Stimulated activated CD4-positive, alpha-beta T cell treated with anti-CD3 and anti-CD28 coated beads, Interleukin-1b, Interleukin-23, amount 100 ng/mL, for 48 hours (primary cell): ENCODE measurements at places on chromosomes 3 and 15.
A peak's percentile ranks its signal among the peaks of the same experiment; 100 is the strongest.

- DNase-seq: no peak
These were observed 39.7 kb upstream of the TM4SF1 start for GRCh38 chr3:149417174-149417573.

DNA sequence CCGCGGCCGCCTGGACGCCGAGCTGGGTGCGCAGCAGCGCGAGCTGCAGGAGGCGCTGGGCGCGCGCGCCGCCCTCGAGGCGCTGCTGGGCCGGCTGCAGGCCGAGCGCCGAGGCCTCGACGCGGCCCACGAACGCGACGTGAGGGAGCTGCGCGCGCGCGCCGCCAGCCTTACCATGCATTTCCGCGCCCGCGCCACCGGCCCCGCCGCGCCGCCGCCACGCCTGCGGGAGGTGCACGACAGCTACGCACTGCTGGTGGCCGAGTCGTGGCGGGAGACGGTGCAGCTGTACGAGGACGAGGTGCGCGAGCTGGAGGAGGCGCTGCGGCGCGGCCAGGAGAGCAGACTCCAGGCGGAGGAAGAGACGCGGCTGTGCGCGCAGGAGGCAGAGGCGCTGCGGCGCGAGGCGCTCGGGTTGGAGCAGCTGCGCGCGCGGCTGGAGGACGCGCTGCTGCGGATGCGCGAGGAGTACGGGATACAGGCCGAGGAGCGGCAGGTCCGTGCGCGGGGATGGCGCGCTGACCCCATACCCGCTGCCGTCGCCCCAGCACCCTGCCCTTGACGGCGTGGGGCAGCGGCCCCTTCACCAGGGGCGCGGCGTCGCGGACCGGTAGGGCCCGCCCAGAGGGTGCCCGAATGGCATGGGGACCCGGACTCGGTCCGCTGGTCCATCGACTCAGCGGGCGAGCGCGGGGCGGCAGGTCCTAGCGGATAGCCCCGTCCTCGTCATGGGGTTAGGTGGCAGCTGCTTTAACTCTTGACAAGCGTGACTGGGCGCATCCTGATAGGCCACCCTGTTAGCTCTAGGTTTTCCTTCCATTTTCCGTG is 848 bp downstream of the SYNM start:
- DNase-seq: peak; percentile 45

GRCh38 chr3:45120359-45121158 is 25.6 kb downstream of the CDCP1 start:
- no peak for DNase-seq

GRCh38 chr15:94125156-94125555 is 106.2 kb upstream of the MCTP2 start:
- DNase-seq: no peak

DNA sequence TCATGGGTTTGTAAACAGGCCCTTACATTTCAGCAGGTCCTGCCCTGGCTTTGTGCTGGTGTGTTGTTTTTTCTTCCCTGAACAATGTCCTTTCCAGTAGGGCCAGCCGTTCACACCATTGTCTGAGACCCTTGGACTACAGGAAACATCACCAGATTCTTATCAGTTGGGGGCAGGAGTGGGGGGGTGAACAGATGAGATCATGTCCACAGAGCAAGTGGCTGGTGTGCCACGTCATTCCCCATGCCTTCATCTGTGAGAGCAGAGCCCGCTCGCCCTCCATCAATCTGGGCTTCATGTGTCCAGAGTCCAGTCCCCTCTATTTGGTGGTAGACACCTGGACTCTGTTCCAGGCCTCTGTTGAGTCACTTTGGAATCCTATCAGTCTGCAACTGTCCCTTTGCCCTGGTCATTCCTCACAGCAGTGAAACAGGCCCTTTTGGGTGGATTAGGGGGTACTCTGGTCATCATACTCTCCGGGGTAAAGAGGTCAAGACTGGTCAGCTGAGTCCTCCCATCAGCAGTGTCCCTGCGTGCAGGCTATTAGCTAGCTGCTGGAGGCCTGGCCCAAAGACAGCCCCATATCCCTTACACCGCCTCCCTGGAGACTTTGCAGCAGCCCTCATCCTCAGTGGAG is 15.0 kb downstream of the SEMA3G start:
- DNase-seq: no peak

DNA sequence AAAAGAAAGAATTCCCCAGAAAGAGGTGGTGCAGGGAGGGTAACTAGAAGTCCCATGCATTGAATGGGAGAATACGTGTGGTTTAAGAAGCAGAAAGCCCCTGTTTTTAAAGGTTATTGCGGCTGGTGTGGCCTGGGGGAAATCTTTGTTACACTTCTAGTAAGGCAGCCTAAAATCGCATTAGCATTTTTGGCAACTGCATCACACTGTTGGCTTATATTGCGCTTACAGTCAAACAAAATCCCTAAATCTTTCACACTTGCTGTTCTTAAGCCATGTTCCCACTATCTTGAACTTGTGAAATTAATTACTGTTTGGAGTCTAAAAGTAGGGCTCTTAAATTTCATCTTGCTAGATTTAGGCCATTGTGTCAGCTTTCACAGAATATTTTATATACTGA is 66.0 kb upstream of the GOLIM4 start:
- DNase-seq: no peak

DNA sequence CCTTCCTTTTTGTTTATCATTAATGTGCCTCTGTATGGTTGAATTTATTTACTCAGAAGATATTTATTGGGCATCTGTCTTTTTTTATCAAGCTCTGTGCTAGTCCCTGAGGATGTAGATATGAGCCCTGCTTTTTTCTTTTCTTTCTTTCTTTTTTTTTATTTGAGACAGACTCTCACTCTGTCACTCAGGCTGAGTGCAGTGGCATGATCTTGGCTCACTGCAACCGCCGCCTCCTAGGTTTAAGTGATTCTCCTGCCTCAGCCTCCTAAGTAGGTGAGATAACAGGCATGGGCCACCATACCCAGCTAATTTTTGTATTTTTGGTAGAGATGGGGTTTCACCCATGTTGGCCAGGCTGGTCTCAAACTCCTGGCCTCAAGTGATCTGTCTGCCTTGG is 58.5 kb downstream of the MBNL1 start:
- no peak for DNase-seq

DNA sequence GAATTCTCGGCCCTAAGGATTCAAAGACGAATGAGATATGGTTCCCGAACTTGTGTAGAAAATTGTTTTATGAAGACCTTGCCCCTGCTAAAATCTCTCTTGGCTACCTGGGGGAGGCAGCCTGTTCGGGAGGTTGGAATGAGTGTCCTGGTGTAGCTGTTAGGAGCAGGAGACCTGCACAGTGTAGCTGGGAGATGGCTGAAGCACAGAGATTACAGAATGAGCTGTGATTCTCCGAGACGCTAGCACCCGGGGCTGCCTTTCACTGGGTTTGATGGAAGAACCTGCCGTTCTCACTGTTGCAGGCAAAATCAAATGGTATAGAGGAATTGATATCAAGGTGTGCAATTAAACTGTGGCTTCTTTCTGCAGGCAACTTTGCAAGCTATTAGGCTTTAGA is 68.0 kb downstream of the TRAK1 start:
- no peak for DNase-seq

DNA sequence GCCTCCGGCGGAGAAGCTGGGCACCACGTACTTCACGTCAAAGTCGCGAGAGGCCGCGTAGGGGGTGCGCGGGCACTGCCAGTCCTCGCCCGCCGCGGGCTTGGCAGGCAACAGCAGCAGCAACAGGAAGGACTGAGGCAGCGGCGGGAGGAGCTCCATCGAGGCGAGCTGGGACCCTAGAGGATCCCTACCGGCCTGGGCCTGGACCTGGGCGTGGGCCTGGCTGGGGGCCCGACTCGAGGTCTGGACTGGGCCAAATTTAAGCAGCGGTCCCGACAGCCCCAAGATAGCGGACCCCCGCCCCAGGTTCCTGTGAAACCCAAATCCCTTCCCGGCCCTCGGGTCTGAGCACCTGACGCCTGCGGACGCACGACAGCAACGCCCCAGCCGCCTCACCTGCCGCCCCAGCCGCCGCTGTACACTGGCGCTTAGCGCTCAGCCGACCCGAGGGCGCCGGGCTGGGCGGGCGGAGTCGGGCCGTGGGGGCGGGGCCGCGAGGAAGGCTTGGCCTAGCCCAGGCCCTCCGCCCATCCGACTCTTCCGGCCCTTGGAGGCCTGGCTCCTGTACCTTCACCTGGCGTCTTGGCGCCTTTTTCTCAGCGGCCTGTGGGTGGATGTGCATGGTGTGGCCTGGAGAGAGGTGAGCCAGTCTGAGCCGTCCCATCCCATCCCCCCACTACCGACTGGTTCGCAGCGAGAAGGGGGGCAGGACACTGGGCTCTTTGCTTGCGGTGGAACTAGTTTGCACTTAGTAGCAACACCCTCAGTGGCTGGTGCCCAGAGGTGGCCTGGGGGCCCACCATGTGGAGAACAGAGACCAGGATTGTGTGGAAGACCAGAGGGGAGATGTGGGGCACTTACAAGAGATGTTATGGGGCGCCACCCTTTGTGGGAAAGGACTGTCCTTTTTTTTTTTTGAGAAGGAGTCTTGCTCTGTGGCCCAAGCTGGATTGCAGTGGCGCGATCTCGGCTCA is at the start of gene MST1R:
TSS of gene MST1R (minus strand) at position 423 of the 974 bp plus-strand sequence. CDS start at position 159, 264 bp downstream.
- peak; percentile 87 for DNase-seq

DNA sequence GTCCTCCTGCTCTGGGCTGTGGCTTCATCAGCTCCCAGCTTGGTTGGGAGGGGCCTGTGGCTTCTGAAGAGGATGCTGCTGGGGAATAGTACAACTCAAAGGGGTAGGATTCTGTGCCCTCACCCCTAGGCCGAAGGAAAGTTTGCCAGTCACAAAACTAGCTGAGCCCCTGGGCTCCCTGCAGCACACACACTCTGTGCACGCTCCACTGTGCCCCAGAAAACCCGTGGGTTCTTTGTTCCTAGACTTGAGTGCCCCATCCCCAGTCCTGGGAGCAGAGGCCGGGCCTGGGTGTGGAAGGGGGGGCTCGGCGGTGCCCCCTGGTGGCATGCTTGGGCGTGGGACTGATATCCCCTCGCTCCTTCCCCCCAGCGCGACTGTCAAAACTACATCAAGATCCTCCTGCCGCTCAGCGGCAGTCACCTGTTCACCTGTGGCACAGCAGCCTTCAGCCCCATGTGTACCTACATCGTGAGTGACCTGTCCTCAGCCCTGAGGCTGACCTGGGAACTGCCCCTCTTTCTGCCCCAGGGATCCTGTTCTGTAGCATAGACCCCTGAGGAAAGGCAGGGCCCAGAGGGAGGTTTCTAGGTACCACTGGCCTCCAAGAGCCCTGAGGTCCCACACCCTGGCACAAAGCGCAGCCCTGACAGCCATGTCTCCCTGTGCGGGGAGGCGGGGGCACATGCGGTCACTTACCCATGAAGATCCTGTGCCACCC is 14.2 kb downstream of the CIB1 start:
- DNase-seq: peak; percentile 41

- DNase-seq: no peak
These were observed 1412.9 kb upstream of the ALCAM start for GRCh38 chr3:103953796-103954195.

- no peak for DNase-seq
These were observed 153.9 kb downstream of the GHSR start for GRCh38 chr3:172294223-172294806.

DNA sequence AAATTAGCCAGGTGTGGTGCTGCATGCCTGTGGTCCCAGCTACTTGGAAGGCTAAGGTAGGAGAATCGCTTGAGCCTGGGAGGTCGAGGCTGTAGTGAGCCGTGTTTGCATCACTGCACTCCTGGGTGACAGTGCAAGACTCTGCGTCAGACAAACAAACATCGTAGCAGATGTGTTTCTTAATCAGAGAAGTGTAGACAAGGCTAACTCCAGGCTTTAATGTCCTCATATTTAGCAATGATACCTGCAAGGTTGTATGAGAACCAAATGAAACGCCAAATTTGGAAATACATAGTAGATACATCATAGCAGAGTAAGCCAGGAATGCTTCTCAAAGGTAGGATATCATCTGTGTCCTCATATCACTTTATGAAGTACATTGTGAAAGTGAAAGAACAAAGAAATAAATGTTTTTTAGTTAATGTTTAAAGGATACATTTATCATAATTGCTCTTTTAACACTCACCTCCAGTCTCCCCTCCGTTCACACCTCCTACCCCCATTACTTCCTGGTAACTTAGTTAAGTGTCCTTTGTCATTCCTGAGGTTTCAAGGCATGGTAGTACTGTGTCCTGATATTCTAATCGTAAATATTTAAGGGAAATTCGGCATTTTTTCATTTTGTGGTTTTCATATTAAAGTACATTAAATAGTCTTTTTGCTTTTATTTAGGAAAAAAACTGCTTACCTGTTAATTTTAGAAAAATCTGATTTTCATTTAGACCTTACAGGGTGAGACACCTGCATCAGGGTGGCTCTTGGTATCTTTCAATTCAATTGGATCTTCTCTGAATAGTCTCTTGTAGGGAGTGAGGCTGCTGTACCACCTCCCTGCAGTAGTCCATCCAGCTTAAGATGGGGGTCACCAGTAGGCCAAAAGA is 96.1 kb downstream of the OPA1 start:
- DNase-seq: no peak

DNA sequence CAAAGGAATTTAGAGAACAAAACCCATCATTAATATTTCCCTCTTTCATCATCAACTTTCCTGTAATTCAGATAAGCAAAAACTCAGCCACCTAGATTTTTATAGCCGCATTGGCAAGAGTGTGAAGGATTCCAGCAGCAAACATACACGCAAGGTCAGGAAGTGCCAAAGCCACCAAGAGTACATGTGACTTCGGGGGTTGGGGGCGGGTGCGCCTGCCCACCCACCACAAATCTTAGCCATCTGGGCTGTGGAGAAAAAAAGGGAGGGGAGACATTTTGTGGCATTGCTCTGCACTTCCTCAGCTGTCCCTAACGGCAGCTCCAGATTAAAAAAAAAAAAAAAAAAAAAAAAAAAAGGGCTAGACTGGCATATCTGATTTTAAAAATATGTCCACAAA is 148.4 kb downstream of the TNIK start:
- DNase-seq: no peak

- peak; percentile 42 for DNase-seq
These were observed 134.2 kb upstream of the SATB1 start for GRCh38 chr3:18559331-18559842.

GRCh38 chr3:59733041-59733809 is 683.4 kb upstream of the CFAP20DC start:
- DNase-seq: no peak

GRCh38 chr15:92878593-92879053 is 21.5 kb upstream of the CHD2 start:
- no peak for DNase-seq

GRCh38 chr3:120349855-120350125 is 636 bp upstream of the LRRC58 start:
- DNase-seq: no peak

- no peak for DNase-seq
These were observed 282.3 kb upstream of the NECTIN3 start for GRCh38 chr3:110789315-110789714.
